ENCODE measurements at places on chromosomes 13 and 19.

- DNase-seq = no peak
Observed at GRCh38 chr13:22427066-22427465, 753.7 kb upstream of the SGCG start.

DNA sequence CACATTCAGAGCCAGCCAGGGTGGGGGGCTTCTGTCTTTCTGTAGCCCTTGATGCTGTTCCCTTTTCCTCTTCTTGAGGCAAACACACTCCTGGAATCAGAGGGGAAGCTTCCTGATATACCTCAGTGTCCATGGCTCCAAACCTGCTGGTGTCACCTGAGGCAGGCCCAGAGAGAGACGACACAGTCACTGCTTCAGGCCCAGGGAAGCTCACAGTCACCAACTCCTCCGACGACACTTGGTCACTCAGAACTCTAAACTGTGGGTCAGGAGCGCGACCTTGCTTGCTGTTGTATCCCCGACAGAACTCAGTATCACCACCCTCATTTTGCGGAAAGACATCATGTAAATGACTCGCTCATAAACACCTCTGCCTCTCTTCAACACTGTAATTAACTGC, 1.1 kb downstream of the ATP13A1 start:
- DNase-seq = no peak

DNA sequence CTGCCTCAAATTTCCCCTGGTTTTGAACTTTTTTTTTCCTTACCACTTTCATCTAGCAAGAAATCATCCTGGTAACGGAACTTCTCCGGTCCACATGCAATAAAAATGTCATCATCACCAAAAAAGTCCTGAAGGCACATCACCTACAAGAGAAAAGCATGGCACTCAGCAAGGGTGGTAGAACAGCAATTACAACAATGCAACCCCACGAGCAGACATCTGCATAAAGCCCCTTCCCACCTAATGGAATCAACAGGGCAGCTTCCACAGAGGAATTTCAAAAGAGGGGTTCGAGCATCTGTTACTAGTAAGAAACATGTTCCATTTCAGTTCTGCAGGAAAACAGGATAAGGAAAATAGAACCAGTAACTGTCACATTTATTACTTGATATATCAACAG, 183.9 kb downstream of the DCLK1 start:
- no peak for DNase-seq

DNA sequence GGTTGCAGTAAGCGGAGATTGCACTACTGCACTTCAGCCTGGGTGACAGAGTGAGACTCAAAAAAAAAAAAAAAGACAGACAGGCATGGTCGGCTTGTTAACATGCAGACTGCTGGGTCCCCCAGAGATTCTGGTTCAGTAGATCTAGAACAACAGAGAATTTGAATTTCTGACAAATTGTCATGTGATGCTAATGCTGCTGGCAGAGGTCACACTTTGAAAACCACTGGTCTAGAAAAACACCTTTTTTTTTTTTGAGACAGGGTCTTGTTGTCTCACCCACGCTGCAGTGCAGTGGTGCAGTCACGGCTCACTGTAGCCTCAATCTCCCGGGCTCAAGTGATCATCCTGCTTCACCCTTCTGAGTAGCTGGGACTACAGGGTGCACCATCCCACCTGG, 7.7 kb upstream of the LRFN3 start:
- no peak for DNase-seq

DNA sequence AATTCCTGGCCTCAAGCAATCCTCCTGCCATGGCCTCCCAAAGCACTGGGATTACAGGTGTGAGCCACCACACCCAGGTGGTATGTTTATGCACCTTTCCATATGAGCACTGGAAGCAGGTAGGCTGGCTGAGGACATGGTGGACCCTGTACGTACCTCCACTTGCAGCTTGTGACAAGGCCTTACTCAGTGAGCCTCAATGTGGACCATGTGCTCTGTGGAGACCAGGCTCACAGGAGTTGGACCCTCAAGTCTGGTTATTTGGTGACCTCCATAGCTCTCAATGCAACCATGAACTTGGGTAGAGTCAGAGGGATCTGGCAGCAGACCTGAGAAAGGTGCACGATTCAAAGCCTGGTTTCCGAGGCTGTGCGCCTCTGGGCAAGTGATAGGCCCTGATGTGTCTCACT, 5.5 kb downstream of the ACP4 start:
- peak; percentile 56 for DNase-seq

DNA sequence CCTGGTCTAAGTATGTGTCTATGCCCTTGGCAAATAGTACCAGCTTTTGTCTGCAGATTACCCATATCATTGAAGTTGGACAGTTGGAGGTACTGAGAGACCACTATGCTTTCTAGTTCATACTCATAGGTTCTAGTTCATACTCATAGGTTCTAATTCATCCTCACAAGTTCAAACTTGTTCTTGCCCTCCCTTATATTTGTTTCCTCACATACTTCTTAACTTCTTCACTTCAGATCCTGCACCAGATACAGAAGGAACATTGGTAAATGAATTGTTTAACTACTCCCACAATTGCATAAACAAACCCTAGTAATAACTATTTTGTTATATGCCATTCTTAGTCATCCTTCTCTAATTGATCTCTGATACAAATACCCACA, 172.2 kb downstream of the SLITRK1 start:
- DNase-seq = no peak

DNA sequence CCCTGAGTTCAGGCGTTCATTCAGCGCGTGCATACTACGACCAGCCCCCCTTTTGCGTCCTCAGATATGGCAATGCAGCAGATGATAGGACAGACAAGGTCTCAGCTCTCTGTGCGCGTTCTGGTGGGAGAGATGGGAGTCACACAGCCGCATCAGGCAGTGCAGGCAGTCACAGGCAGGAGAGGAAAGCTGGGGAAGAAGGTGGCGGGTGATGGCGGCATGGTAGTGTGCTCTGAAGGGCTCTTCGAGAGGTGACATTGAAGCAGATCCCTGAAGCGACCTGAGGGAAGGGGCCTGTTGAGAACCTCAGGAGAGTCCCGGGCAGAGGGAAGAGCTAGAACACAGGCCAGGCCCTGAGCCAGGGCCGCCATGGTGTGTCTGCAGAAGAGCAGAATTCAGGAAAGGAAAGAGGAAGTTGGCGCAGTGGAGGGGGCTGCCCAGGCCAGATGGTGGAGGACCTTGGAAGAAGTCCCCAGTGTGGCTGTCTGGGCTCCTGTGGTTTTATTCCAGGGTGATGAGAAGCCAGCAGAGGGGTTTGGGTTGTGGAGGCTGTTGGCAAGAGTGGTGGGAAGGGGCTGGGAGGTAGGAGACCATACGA, 3.5 kb downstream of the USF2 start:
- peak; percentile 88 for DNase-seq

GRCh38 chr19:43553656-43554055, 20.7 kb downstream of the ZNF575 start:
- no peak for DNase-seq

- no peak for DNase-seq
Observed at GRCh38 chr19:19192910-19193423, 909 bp downstream of the RFXANK start.

DNA sequence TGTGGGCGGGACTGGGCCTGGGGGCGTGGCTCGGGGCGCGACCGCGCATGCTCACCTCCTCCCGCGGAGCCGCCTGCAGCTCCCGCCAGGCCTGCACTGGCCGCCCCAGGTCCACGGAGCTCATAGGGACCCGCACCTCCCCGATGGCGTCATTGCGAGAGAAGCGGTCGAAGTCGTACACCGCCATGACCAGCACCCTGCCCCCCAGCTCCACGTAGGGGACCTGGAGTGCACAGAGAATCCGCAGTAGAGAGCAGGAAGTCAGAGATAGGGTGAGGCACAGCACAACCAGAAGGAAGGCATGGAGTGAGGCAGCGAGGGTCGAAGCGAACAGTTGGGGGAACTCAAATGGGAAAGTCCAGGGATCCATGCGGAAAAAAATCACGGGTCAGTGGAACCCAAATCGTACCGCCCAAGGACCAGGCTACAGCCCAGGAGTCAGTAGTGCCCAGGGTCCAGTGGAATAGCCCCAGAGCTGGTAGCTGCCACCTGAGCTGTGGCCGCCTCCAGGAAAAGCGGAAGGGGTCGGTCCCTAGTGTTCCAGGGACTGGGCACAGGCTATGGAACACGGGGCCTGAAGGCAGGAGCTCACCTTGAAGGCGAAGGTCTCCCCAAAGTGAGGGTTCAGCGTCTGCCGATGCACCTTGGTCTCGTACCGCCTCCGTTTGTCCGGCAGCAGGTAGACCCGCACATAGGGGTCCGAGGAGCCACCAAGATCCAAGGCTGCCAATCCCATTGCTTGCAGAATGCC, 4.8 kb downstream of the SYT5 start:
- no peak for DNase-seq

GRCh38 chr19:28444362-28444761, 768.6 kb downstream of the UQCRFS1 start:
- no peak for DNase-seq

DNA sequence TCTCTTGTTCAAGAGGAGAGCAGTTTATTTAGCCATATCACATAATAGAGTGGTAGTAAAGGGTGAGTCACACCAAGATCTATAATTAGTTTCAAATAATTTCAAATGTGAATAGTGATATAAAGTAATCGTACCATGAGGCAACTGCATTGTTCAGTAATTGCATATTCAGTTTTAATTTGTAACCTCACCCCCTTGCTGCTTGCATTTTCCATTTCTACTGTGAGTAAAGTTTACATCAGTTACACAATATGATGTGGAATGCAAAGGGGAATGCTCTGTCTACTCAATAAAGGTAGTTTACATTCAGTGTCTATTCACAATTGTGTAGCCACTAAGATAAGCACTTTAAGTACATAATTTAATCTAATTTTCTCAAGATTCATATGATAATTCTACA, 1695.7 kb upstream of the SPRY2 start:
- DNase-seq = no peak

- DNase-seq = no peak
Observed at GRCh38 chr13:83878691-83879430, 3.4 kb downstream of the SLITRK1 start.

DNA sequence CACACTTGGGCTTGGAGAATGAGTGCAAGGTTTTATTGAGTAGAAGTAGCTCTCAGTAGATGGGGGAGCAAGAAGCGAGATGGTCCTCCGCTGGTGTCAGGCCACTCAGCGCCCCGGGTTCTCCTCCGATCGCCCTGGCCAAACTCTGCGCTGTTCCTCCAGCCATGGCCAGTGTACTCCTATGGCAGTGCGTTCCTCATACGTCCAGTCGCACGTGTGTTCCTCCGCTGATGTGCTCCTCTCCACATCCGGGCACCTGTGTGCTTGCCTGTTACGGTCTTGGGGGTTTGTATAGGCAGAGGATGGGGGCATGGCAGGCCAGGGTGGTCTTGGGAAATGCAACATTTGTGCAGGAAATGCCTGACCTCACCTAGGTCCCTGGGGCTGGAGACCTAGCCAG, 1899.4 kb downstream of the PCDH9 start:
- no peak for DNase-seq

DNA sequence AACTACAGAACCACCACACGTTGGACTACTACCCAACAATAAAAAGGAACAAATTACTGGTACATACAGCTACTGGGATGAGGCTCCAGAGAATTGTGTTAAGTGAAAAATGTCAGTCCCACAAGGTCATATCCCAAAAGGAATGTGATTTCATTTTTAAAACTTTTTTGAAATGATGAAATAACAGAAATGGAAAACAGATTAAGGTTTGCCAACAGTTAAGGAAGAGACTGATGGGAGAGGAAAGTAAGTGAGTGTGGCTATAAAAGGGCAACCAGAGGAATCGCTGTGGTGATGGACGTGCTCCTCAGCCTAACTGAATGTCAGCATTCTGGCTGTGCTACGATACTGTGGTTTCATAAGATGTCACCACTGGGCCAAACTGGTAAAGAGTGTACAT, 512.8 kb downstream of the UQCRFS1 start:
- peak; percentile 40 for DNase-seq

GRCh38 chr13:32117701-32118100, 86.1 kb downstream of the FRY start:
- peak; percentile 80 for DNase-seq

DNA sequence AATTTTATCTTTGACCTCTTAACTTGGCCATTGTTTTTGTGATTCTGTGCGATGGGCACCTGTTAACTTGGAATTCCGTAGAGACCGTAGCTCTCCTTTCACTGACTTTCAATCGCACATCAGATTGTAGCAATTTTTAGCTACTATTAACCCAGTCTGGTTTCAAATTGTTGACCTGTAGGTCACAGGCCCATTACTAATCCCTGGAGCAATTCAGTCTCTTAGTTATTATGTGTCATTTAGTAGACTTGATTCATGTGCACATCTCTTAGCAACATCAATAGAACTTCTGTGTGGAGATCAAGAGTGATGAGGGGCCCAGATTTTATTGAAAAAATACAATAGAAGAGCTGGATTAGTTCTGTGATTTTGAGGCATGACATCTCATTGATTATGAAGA, 549.6 kb upstream of the SLC10A2 start:
- DNase-seq = no peak

GRCh38 chr19:46606681-46607447, 5.7 kb downstream of the CALM3 start:
- no peak for DNase-seq

GRCh38 chr13:75505327-75505726, 23.4 kb upstream of the TBC1D4 start:
- peak; percentile 97 for DNase-seq

DNA sequence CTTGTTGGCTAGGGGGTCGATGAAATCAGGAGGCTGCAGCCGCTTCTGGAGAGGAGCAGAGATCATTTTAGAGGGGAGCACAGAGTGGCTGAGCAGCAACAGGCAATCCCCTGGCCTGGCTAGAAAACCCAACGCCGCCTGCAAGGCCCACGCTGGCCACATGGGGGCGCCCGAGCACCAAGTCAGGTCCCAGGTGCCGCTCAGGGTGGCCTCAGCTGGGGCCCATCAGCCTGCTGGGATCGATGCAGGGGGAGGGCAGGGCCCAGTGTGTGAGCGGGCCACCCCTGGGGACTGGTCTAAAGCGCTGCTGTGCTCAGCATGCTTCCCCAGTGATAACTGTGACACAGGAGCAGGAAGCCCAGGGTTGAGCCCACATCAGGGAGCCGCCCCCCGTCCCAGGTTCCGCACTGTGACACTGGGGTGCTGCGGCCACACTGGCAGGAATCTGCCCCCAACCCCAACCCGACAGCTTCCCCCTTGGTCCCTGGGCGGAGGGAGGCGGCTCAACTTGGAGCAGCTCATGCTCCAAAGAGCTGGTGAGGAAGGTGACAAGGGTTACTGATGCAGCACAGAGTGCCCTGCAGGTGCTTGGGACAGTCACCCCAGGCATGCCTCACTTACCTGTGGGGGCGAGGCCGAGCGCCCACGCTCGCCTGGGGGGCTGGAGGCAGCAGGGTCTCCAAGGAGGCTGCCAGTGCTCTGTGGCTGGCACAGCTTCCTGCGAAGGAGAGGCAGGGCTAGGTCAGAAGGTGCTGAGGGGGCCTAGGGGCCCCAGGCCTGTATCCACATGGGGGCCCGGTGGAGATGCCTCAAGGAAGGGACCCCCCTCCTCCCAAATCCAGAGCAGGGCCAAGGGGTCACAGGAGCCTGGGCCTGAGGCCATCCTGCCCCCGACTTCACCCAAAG, 13.3 kb upstream of the ISYNA1 start:
- DNase-seq = peak; percentile 69

- DNase-seq = no peak
Observed at GRCh38 chr13:93529961-93530360, 303.4 kb downstream of the GPC6 start.

GRCh38 chr13:51192348-51192747, 29.9 kb upstream of the FAM124A start:
- DNase-seq = no peak

All from MV-4-11 (cell line).